ENCODE measurements at places on chromosomes 11 and 22.

- peak; percentile 46 for DNase-seq
Measured at GRCh38 chr22:46576556-46577367, 39.3 kb upstream of the CELSR1 start.

- DNase-seq: no peak
Measured at GRCh38 chr11:18001191-18001590, 11.7 kb downstream of the SERGEF start.

DNA sequence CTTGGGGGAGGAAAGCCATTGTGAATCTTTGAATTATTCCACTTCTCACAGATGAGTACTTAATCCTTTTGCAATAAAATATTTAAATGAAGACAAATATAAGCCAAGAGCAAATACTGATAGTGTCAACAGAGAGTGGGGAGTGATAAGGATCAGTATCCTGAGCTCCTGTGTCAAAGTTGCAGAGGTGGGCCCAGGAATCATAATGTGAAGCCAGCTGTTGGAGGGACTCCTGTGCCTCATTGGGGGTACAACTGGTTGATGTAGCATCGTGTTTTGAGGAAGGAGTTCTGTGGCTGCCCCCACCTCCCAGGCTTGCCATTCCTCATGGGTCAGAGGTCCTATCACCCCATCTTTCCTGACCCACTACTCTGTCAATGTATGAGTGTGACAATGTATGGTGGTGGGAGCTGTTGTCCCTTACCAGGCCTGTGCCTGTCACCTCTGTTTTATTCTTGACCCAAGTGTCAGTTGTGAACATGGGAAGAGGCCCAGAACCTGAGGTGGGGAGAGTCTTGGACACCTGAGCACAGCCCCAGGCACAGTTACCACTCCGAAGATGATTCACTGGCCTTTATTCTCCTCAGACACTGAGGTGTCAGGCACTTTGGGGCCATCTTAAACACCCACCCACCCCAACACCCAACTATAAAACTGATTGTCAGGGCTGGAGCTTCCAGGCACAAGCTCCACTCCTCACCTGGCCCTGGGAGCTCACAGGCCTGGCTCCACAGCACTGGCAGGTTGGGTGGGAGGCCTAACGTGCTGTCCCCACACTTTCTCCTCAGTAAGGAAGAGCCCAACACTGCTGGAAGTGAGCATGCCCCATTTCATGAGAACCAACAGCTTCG lies 38.4 kb downstream of the KCNQ1OT1 start:
- DNase-seq: no peak

DNA sequence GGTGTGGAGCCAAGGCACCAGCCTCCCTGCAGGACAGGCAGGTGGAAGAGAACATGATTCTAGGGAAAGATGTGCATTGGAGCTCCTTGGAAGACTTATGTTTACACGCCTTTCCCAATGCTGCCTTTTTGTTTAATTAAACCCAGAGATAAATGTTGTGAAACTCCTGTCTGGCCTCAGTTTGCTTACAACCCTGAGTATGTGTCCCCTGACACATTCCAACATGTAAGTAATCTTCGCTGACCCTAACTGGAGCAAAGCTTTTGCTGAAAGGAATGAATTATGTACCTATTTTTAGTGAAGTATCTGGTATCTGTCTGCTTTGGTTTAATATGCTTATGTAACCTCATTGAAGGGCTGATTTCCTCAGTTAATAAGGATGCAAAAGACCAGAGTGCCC lies 56.7 kb downstream of the APIP start:
- no peak for DNase-seq

- DNase-seq: peak; percentile 79
Measured at GRCh38 chr11:10355257-10355661, 50.4 kb downstream of the ADM start.

GRCh38 chr11:60378354-60378753 lies at the start of gene MS4A7:
Gene MS4A7, plus strand, starts transcription at chr11:60378532. Its CDS starts 4,610 bp downstream, at chr11:60383142.
- DNase-seq: no peak

- peak; percentile 0 for DNase-seq
Measured at GRCh38 chr11:6156628-6157359, 13.3 kb downstream of the OR52B2 start.

DNA sequence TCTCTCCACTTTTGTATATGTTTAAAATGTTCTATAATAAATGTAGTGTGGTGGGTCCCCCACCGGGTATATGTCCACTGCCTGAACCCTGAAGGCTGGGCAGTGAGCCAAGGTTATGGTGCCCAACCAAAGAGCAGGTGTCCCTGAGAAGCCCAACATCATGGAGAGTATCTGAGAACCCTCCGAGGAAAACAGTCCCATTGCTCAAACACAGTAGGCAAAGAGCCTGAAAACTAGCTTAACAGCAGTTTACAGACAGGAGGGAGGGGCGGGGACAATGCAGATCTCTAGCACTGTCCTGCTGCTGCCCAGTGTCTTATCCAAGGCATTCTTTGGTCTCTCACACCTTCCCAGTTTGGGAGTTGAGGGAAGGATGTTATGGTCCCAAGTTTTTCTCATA lies 91.0 kb downstream of the TMPRSS5 start:
- DNase-seq: no peak

GRCh38 chr11:67010296-67010905 lies 12.5 kb upstream of the SYT12 start:
- no peak for DNase-seq

DNA sequence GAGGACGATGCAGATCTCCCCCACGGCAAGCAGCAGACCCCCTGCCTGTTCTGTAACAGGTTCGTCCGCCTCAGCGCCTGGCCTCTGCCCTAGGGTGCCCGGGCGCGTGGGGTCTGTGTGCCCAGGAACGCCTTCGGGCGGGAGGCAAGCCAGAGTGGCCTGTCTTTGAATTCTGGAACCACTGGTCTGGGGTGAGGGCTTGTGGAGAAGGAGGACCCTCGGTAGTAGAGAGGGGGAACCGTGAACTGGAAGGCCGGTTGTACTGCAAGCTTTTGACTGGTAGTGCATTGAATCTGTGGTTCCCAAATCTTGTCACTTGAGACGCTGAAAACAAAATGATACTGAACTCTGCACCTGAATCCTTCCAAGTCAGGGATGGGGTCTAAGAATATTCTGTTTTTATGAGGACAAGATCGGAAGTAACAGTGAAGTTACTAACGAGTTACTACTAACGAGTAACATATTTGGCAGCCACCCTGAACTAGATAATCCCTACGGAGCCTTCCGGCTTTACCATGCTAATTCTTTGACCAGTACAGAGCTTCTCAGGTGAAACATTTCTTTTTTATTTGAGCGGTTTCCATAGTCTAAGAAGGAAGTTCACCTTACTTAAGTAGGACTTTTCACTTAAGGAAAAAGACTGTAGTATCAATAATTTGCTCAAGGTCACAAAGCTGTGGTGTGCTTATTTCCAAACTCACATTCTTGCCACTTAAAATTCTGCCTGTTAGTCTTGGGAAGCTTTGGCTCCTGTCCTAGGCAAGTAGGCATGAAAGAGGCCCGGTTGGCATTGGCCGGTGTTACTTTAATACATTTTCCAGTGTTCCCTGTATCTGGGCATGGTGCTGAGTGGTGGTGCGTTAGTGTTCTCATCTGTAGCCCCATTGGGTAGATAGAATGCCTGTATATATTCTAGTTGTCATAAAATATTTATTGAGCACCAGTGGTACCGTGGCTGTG lies 860 bp downstream of the PRMT3 start:
- DNase-seq: peak; percentile 5

DNA sequence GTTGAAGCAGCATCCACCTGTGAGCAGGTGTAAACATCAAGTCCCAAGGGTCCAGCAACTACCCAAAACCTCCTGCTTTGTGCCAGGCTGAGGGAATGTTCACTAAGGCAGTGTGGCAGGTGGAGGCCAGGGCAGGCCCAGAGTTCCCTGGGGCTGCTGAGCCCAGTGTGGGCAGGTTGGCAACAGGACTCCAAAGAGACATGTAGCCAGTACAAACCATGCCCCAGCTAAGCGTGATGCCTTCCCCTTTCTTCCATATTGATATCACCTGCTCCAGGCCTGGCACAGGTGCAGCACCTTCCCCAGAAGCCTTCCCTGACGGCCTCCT lies 30.0 kb upstream of the SCUBE2 start:
- no peak for DNase-seq

- DNase-seq: no peak
Measured at GRCh38 chr11:80104191-80104590, 663.4 kb upstream of the TENM4 start.

DNA sequence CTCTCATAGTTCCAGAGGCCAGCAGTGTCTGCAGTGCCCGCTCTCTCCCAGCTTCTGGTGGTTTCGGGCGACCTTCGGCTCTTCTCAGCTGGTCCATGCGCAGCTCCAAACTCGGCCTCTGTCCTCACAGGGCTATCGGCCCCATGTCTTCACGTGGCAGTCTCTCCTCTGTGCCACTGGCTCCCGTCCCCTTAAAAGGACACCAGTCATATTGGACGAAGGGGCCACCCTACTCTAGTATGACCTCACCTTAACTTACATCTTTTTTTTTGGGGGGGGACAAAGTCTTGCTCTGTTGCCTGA lies 13.8 kb downstream of the LTO1 start:
- DNase-seq: no peak

DNA sequence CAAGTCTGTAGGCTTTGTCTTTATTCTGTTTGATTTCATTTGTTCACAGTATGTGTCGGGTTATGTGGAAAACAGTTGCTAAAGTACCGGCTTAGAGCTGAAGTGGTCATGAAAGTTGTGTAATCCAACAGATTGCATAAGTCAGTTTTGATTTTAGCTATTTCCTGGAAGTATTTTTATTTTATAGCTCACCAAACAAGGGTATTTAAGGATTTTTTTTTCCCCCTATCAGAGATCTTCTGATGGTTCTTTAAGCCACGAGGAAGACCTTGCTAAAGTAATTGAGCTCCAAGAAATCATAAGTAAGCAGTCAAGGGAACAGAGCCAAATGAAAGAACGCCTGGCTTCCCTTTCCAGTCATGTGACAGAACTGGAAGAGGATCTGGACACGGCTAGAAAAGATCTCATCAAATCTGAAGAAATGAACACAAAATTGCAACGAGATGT lies 55.9 kb downstream of the PPFIA1 start:
- DNase-seq: peak; percentile 93

GRCh38 chr11:60703374-60703773 lies 4.0 kb downstream of the MS4A8 start:
- DNase-seq: no peak

- peak; percentile 43 for DNase-seq
Measured at GRCh38 chr11:93570759-93571413, 27.7 kb upstream of the SMCO4 start.

GRCh38 chr22:20970939-20971657 lies 4.0 kb downstream of the AIFM3 start:
- no peak for DNase-seq

- DNase-seq: peak; percentile 46
Measured at GRCh38 chr11:25535467-25536272, 796.3 kb upstream of the ANO3 start.

DNA sequence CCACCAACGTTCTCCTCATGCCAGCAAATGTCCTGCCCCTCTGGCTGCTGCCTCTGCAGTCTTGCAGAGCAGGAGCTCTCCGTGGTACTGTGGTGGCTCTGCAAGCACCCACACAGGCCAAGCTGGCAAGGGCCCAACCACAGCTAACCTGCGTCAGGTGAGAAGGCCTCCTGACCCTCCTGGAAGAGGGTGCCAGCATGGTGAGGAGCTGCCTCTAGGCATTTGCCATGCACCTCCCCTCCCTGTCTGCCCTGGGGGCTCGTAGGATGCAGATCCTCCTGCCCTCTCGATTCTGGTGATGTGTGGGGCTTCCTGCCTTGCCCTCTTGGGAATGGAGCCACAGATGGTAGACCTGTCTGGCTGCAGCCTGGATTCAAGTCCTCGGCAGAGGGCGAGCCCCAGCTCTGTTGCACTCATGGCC lies 1408.8 kb downstream of the TBC1D22A start:
- no peak for DNase-seq

DNA sequence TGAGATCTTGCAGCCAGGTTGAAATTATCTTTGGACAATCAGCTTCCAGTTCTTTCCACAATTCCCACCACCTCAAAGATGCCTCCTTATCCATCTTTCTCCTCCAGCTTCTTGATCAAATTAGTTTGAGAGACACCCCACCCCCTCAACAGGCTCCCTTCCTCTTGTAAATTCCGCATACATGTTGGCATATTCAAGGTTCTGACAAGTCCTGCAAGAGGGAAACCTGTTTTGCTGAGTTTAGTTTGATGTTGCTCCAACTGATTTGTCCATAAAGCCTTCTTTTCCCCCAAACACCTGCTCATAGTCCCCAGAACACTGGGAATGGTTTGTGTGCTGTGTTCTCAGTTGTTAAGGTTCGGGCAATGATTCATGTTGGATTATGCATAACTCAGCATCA lies 73.6 kb downstream of the MYO18B start:
- no peak for DNase-seq

- no peak for DNase-seq
Measured at GRCh38 chr11:92790926-92791616, 178.4 kb upstream of the MTNR1B start.

DNA sequence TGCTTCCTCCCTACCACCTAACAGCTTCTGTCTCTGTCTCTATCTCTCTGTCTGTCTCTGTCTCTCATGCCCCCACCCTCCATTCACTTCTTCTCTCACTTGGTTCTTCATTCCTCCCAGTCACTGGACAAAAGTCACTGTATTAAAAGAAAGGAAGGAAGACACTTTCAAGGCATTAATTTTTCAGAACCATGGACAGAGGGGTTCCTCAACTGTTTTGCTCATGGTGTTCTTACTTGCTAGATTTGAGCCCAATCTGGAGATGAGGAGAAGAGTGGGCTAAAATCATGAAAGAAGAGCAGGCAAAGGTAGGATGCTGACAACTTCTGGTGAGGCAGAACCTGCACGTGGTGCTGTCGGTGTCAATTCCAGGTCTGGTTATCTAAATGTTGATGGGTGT lies 116.7 kb upstream of the LARGE1 start:
- DNase-seq: no peak

- DNase-seq: no peak
Measured at GRCh38 chr11:115348416-115348815, 155.8 kb downstream of the CADM1 start.

DNA sequence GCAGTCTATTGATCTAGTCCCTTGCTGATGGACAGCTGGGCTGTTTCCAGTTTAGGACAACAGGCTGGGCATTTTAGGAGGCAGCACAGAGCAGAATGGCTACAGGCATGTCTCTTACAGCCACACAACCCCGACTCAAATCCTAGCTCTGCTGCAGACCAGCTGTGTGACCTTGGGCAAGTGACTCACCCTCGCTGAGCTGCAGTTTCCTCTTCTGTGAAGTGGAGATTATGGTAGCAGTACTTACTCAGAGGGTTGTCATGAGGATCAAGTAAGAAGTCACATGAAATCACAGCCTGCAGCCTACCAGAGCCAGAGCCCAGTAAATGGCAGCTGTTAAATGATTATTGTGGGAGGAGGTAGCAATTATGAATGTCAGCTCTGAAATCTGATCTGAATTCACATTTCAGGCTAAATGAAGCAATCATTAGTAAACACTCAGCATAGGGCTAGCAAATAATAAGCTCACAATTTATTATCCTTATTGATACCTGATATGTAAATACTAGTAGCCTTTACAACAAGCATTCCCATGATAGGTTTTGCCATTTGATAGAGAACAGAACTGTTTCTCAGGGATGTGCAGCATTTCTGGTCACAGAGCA lies 58.9 kb downstream of the MYEOV start:
- peak; percentile 84 for DNase-seq

DNA sequence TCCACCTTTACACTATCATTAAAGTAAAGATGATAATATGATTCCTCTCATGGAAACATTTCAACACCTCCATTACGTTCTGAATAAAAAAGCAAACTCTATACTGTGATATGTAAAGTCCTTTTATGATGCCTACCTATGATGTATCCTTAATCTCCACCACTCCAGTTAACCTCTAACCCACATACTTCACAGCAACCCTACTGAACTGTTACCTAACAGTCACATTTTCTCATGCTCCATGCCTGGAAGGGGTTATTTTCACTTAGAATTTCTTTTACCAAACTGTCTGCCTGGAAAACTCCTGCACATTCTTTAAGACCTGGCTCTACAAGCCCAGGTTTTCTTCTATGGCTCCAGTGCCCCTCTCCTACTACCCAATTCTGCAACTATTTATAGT lies 129.1 kb downstream of the FCHSD2 start:
- DNase-seq: no peak

Data from fibroblast of pulmonary artery (primary cell).